Activated CD4-positive, alpha-beta T cell treated with anti-CD3 and anti-CD28 coated beads, Interleukin-2, amount 10 ng/mL, durations not matched to agents 24 days and 14 days (primary cell): ENCODE measurements at places on chromosomes 1 and 21. TPM values are rescaled to one million over a fixed set of nuclear protein-coding genes. Genes with fewer than 3 reads are reported as not detected.

The INKA2 gene
- 2.4 and 2.6 TPM in 2 replicates for total RNA-seq

The BTBD8 gene
- 1.0 and 1.1 TPM in 2 replicates for total RNA-seq

GRCh38 chr1:198734323-198735008 is 95.6 kb downstream of the PTPRC start:
- peak overlapping the region; percentile 90 for H3K27ac ChIP-seq
- no peak for DNase-seq
- peaks cover 78% of the 10 kb centered on the region for H3K36me3 ChIP-seq
- peaks cover 50% of the 10 kb centered on the region for H3K4me1 ChIP-seq

The AHCYL1 gene
- total RNA-seq = 67.1 and 75.3 TPM in 2 replicates

GRCh38 chr1:149915429-149916192 is 2.0 kb downstream of the SV2A start:
- peak overlapping the region; percentile 92 for H3K4me3 ChIP-seq
- DNase-seq = no peak
- peaks cover 21% of the 10 kb centered on the region for H3K36me3 ChIP-seq
- no peaks in the 10 kb centered on the region for H3K27me3 ChIP-seq
- H3K4me1 ChIP-seq = peaks cover 47% of the 10 kb centered on the region

- peaks cover 12% of the 10 kb centered on the region for H3K27me3 ChIP-seq
- no peak for DNase-seq
- H3K27ac ChIP-seq = no peak overlapping the region
- no peaks in the 10 kb centered on the region for H3K36me3 ChIP-seq
- no peak overlapping the region for H3K4me3 ChIP-seq
- no peaks in the 10 kb centered on the region for H3K4me1 ChIP-seq
Measured at GRCh38 chr1:225554216-225554812, 98.6 kb downstream of the ENAH start.

- DNase-seq = no peak
- H3K36me3 ChIP-seq = no peaks in the 10 kb centered on the region
- H3K4me3 ChIP-seq = no peak overlapping the region
- H3K27ac ChIP-seq = no peak overlapping the region
- H3K27me3 ChIP-seq = no peaks in the 10 kb centered on the region
- no peaks in the 10 kb centered on the region for H3K4me1 ChIP-seq
Measured at GRCh38 chr1:81259625-81260411, 540.9 kb upstream of the ADGRL2 start.

DNA sequence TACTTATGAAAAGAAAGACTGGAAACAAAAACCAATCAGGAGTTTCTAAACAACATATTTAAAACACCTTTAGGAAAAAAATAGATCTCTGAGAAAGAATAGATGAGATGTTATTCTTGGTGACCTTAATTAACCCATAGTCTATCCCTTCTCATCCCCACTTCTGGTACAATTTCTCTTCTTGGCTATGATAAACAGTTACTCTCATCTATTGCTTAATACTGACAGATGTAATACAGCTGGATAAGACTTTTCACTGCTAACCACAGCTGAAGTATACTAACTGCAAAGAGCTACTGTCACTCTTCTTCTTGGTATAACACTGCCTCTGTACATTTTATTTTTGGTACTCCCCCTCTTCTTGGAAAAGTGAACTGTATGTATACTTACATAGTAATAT is 15.2 kb downstream of the EXTL2 start:
- H3K27me3 ChIP-seq = peaks cover 1% of the 10 kb centered on the region
- H3K4me1 ChIP-seq = no peaks in the 10 kb centered on the region
- no peaks in the 10 kb centered on the region for H3K36me3 ChIP-seq
- H3K27ac ChIP-seq = no peak overlapping the region

The KCNQ4 gene
- total RNA-seq = 1.4 and 1.5 TPM in 2 replicates

The KRTAP10-7 gene
- not detected in 2 replicates for total RNA-seq

- no peak for DNase-seq
- H3K36me3 ChIP-seq = no peaks in the 10 kb centered on the region
- no peak overlapping the region for H3K27ac ChIP-seq
- H3K27me3 ChIP-seq = peaks cover 31% of the 10 kb centered on the region
- H3K4me1 ChIP-seq = no peaks in the 10 kb centered on the region
- no peak overlapping the region for H3K4me3 ChIP-seq
Measured at GRCh38 chr1:234134878-234135277, 230.4 kb downstream of the SLC35F3 start.

GRCh38 chr21:46295996-46296752 is 10.0 kb downstream of the YBEY start:
- H3K36me3 ChIP-seq = peaks cover 33% of the 10 kb centered on the region
- no peaks in the 10 kb centered on the region for H3K27me3 ChIP-seq

- no peak overlapping the region for H3K4me3 ChIP-seq
- no peaks in the 10 kb centered on the region for H3K36me3 ChIP-seq
- H3K27ac ChIP-seq = no peak overlapping the region
- H3K27me3 ChIP-seq = no peaks in the 10 kb centered on the region
- no peak for DNase-seq
Measured at GRCh38 chr1:81921344-81921743, 120.6 kb downstream of the ADGRL2 start.

DNA sequence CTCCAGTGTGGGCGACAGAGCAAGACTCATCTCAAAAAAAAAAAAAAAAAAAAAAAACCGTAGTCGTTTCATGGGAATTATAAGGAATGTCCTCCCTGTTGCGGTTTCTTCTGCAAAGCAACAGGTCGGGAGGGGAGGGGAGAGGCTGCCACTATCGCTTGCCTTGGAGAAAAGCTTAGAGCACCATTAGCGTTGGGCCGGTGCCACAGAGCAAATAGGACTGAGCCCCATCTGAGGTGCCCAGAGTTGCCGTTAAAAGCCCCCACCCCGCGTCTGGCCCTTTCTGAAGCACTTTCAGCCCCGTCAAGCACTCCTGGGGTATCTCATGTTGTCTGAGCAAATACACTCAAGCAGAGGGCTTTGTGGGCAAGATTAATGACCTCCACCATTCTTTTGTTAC is 2.2 kb downstream of the RIPPLY3 start:
- H3K4me3 ChIP-seq = no peak overlapping the region
- H3K36me3 ChIP-seq = no peaks in the 10 kb centered on the region
- no peak overlapping the region for H3K27ac ChIP-seq

The CHAF1B gene
- 33.4 and 36.5 TPM in 2 replicates for total RNA-seq

The ANKRD65 gene
- not detected in 2 replicates for total RNA-seq

DNA sequence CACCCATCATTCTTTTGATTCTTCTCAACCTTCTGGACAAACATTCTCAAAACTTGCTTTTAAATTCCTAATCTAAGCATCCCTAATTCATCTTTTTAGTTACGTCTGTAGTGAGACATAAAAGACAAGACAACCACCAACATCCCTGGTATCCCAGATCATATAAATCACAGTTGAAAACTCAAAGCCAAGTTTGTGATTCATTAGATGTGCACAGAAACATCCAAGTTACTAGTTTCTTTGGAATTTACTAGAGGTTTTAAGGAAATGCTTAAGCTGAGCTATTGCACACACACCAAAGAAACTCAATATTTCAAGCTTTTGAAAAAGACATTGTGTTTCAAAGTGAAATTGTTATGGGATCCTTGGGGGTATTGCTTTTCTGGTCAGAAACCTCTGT is 47.6 kb downstream of the ATP6V1G3 start:
- peaks cover 5% of the 10 kb centered on the region for H3K4me1 ChIP-seq
- no peaks in the 10 kb centered on the region for H3K27me3 ChIP-seq
- DNase-seq = no peak
- H3K27ac ChIP-seq = no peak overlapping the region

GRCh38 chr1:197374428-197374827 is 106.4 kb downstream of the CRB1 start:
- peaks cover 1% of the 10 kb centered on the region for H3K27me3 ChIP-seq
- no peak overlapping the region for H3K27ac ChIP-seq
- H3K4me1 ChIP-seq = peaks cover 2% of the 10 kb centered on the region
- no peak for DNase-seq
- no peaks in the 10 kb centered on the region for H3K36me3 ChIP-seq
- no peak overlapping the region for H3K4me3 ChIP-seq

The HTR6 gene
- not detected in 2 replicates for total RNA-seq

The ST6GALNAC5 gene
- not detected in 2 replicates for total RNA-seq

DNA sequence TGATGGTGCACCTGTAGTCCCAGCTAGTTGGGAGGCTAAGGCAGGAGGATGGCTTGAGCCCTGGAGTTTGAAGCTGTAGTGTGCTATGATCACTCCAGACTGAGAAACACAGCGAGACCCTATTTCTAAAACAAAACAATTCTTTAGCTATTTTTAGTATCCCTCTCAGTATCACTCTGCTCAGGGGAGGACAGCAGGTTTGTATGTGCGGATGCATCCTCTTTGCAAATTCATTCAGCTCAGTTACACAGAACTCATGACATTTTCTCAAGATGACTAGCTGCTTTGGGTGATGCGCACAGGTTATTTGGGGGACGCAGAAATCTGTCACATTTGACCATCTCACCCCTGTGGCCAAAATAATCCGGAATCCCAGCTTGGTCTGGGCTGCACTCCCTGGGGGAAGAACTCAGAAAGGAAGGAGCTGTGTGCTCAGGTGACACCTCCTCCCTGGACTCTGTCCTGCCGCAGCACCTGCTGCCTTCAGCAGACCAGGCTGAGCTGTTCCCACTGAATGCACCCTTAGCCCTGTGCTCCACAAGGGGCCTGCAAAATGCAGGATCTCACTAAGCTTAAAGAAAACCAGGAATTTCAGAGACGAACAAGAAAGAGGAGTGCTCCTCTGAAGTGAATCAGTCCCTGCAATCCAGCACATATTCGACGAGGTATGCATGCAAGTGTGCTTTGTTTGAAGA is 89.5 kb upstream of the PGBD5 start:
- no peak overlapping the region for H3K27ac ChIP-seq
- H3K4me1 ChIP-seq = no peaks in the 10 kb centered on the region
- no peak overlapping the region for H3K4me3 ChIP-seq
- no peaks in the 10 kb centered on the region for H3K36me3 ChIP-seq
- peaks cover 10% of the 10 kb centered on the region for H3K27me3 ChIP-seq

DNA sequence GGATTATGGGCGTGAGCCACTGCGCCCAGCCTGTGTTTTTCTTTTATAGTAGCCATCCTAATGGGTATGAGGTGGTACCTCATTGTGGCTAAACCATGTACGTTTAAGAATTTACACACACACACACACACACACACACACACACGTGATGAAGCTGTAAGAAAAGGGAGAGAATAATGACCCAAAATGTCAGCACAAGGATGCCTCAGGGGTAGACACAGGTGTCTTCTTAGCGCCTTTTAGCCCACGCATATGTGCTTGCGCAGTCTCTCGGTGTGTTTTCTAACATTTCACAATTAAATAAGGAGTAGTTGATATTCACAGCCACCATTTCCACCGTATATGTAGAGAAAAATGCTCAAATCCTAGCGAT is 782 bp upstream of the PFKL start:
- H3K36me3 ChIP-seq = peaks cover 3% of the 10 kb centered on the region
- peak overlapping the region; percentile 91 for H3K4me3 ChIP-seq
- peaks cover 39% of the 10 kb centered on the region for H3K4me1 ChIP-seq
- H3K27me3 ChIP-seq = no peaks in the 10 kb centered on the region
- H3K27ac ChIP-seq = peak overlapping the region; percentile 98
- no peak for DNase-seq

DNA sequence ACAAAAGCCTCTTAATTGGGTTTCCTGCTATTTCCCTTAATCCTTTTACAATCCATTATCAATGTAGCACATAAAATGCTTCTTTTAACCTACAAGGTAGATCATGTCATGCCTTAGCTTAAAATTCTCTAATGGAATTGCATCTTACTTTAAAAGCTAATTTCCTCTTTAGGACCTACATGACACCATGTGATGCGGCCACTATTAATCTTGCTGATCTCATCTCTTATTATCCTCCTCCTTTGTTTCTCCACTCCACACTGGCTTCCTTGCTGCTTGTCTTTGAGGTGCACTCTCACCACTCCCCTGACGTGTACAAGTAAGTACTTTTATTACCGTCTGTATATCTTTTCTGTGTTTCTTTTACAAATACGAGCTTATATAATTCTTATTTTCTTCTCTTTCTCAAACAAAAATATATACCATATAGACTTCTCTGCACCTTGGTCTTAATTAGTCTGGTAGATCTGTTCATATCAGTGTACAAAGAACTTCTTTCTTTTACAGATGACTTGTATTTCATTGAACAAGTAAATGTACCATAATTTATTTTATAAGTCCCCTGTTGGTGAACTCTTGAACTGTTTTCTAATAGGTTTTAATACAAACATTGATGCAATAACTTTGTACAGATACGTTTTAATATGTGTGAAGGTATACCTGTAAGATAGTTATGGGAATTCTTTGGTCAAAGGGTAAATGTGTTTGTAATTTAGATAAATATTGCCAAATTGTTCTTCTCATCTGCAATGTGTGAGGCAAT is 28.2 kb downstream of the GPR88 start:
- no peaks in the 10 kb centered on the region for H3K4me1 ChIP-seq
- no peak overlapping the region for H3K4me3 ChIP-seq
- H3K27ac ChIP-seq = no peak overlapping the region
- H3K36me3 ChIP-seq = no peaks in the 10 kb centered on the region

GRCh38 chr1:198584163-198584562 is 43.7 kb upstream of the ATP6V1G3 start:
- H3K4me3 ChIP-seq = no peak overlapping the region
- no peak overlapping the region for H3K27ac ChIP-seq
- no peaks in the 10 kb centered on the region for H3K27me3 ChIP-seq
- H3K4me1 ChIP-seq = no peaks in the 10 kb centered on the region
- peaks cover 13% of the 10 kb centered on the region for H3K36me3 ChIP-seq

GRCh38 chr1:184893695-184894094 is 80.6 kb downstream of the NIBAN1 start:
- DNase-seq = no peak
- H3K27me3 ChIP-seq = no peaks in the 10 kb centered on the region
- no peak overlapping the region for H3K27ac ChIP-seq
- no peak overlapping the region for H3K4me3 ChIP-seq

The PIGR gene
- 0.07 TPM in 1 of 2 replicates, not detected in the other for total RNA-seq

The MYBPH gene
- not detected in 2 replicates for total RNA-seq
